ENCODE measurements at places on chromosomes 5 and 9.

DNA sequence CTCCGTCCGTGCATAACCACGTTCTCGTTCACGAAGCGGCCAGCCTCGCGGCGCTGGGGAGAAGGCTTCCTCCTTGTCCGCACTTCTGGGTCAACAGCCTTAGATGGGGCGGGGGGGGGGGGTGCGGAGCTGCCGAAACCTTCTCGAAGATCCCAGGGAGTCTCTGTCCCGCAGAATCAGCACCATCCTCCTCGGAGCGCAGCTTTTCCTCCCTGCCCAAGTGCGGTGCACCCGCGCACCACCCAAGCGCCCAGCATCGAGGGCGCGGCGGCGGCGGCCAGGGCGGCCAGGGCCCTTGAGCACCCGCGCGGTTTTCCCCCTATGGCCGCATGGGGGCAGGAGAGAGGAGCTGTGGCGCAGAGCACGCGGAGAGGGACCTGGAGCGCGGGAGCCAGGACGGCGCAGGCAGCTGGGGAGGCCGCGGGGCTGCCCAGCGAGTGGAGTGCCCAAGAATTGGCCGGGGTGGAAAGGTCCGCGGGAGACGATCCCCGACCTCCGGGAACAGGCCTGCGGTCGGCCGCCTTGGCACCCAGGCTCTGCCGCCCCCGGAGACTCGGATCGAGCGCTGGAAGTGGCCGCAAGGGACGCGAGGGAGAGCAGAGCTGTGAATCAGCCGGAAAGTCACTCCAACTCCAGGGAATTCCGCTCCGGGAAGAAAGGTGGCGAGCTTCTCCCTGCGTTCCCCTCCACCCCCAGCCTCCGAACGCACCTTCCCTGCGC is 43.1 kb downstream of the TMEM174 start:
- peak; percentile 84 for DNase-seq

DNA sequence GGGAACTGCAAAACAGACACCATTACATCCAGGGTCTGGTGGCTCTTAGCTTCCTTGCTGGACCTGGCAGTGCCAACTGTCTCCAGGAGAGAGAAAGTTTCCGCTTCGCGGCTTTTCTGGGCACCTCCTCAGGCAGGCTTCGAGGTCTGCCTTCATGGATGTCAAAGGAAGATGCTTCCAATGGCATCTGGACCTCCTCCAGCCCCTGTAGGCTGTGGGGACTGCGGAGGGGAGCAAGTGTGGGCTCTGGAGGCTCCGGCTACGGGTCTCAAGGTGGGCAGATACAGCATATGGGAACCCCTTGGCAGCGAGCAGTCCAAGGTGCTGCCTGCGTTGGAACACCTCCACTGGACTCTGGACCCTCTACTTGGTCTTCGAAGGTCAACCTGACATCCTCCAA is 6.0 kb downstream of the C9orf50 start:
- DNase-seq = no peak

DNA sequence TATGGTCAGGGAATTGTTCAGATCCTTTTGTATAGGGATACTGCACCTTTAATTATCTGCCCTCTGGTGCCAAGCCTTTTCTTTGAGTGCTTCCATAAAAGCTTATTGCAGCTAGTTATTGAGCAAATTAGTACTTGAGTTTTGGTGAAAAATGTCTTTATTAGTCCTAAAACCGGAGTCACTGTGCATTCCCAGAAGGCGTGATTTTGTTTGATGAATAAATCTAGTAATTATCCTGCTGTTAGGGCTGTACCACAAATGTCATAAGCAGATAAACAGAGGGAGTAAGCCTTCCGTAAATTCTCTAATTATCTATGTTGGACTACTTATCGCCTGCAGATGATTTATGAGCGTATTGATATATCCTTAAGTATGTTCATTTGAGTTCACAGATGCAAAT is 620.7 kb upstream of the ARRDC3 start:
- peak; percentile 0 for DNase-seq

GRCh38 chr9:3862561-3862960 is 336.8 kb upstream of the RFX3 start:
- DNase-seq = peak; percentile 57

DNA sequence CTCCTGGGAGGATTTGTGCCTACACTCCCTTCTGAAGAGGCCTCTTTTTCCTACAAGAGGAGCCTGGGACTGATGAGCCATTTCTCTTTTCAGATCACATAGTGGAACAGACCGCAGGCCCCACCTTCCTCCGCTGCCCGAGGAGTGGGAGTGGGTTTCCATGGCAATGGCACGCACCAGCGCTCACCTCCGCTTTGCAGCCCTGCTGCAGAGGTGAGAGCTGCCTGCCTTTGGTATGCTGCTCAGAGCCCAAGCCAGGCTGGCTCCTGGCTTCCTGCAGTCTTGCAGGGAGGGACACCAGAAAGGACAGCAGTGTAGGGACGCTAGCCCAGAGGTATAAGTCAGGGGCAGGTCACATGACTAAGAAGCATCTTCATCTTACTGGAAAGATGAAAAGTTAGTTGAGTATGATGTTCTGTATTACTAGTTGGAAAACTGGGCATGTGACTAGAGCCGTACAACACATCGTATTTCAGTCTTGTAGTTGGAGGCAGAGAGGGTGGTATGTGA is 12.4 kb downstream of the PTTG1 start:
- peak; percentile 17 for DNase-seq

Measured in fibroblast of skin of right biceps (primary cell).